ENCODE measurements at places on chromosomes 7 and 10.

- DNase-seq, result no peak
These were observed 30.0 kb upstream of the PARD3 start for GRCh38 chr10:34845070-34845469.

DNA sequence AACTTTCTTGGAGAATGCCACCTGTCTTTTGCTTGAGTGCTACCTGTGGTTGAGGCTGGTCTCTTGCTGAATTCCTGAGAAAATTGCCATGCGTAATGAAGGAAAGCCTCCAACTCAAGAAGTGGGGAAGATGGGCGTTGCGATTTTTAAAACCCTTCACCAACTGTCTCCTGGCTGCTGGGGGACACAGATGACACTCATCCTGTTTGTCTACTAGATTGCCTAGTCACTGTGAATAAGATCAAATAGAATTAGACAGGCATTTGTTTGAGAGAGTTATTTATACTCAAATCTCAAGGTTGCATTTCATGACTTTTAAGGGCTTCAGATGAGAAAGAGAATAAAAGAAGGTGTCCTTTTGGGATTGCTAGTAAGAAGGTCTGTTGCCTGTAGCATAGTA is 84.3 kb upstream of the MTPN start:
- DNase-seq, result no peak

GRCh38 chr7:82678716-82679115 is 235.1 kb upstream of the CACNA2D1 start:
- peak; percentile 32 for DNase-seq

DNA sequence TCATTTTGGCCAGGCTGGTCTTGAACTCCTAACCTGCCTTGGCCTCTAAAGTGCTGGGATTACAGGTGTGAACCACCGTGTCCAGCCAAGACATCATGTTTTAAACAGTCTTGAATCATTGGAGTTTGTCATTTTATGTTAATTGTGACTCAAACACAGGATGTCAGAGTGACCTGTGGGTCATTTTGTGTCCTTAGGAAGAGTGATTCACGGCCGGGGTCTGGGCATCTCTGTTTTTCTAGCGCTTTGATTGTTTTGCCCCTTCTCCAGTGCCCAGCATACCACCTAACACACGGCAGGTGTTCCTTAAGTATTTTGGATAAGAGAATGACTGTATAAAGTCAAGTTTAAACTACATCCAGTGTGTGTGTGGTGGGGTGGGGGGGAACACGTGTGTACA is 183.7 kb upstream of the KLF6 start:
- no peak for DNase-seq

DNA sequence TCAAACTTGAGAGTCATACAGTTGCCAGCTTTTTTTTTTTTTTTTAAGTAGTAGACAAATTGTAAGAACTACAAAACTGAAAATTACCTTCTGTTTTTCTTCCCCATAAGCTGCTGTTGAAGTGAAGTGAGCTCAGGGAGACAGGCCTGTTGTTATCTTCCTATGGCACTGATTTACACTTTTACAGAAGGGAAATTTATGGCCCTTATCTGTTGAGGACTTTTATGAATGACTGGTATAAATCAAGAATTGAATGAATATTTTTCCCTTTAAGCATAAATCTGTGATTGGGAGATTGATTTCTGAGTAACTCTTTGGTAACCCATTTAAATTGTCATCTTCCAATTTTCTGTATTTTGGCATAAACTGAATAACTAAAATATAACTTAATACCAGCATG is 124.0 kb downstream of the SDK1 start:
- DNase-seq, result no peak

DNA sequence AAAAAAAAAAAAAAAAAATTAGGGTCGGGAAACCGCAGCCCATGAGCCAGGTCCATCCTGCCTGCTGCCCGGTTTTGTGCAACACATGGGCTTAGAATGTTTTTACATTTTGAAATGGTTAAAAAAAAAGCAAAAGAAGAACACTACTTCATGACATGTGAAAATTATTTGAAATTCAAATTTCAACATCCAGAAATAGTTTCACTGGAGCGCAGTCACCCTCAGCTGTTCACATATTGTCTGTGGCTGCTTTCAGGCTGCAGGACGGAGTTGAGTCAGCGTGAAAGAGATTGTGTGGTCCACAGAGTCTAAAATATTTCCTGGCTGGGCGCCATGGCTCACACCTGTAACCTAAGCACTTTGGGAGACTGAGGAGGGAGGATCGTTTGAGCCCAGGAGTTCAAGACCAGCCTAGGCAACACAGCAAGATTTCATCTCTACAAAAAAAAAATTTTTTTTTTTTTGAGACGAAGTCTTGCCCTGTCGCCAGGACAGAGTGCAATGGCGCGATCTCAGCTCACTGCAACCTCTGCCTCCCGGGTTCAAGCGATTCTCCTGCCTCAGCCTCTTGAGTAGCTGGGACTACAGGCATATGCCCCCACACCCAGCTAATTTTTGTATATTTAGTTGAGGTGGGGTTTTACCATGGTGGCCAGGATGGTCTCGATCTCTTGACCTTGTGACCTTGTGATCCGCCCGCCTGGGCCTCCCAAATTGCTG is 63.9 kb upstream of the ECHDC3 start:
- DNase-seq, result no peak

GRCh38 chr7:130904031-130904757 is 170.2 kb upstream of the KLF14 start:
- DNase-seq, result no peak

- DNase-seq, result no peak
These were observed 38.5 kb downstream of the IGF2BP3 start for GRCh38 chr7:23431702-23432199.

DNA sequence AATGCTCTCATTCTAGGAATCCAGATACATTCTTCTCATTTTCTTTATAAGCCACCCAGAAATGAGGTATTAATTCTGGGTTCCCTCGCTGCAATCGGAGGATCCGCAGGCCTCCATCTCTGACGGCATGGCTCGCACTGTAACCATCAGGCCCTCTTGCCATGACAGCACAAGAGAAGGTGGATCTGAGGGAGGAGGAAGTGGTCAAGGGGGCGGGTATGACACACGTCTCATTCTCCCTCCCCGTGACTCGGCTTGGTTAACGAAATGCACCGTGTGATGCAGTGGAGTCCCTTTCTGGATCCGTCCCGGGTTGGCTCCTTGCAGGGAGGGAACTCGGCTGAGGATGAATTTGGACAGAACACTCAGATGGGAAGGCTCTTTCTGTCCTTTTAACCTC is 280.2 kb downstream of the TCERG1L start:
- no peak for DNase-seq
